Endothelial cell (in vitro differentiated cells): ENCODE measurements at places on chromosomes 16 and 17.

DNA sequence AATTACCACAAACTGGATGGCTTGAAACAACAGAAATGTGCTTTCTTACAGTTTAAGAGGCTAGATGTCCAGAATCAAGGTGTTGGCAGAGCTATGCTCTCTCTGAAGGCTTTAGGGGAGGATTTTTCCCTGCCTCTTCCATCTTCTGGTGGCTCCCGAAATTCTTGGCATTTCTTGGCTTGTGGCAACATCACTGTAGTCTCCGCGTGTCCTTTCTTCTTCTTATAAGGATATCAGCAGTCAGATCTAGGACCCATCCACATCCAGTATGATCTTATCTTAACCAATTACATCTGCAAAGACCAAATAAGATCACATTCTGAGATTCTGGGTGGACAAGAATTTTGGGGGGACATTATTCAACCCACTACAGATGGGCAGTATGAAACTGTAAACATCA is 119.2 kb upstream of the PMFBP1 start:
- DNase-seq, result no peak

GRCh38 chr17:67500261-67500660 is 123.2 kb downstream of the PITPNC1 start:
- DNase-seq, result no peak

- DNase-seq, result no peak
Measured at GRCh38 chr17:18959845-18960240, 7.9 kb downstream of the SLC5A10 start.

- DNase-seq, result no peak
Measured at GRCh38 chr16:49049191-49049590, 232.4 kb downstream of the CBLN1 start.

DNA sequence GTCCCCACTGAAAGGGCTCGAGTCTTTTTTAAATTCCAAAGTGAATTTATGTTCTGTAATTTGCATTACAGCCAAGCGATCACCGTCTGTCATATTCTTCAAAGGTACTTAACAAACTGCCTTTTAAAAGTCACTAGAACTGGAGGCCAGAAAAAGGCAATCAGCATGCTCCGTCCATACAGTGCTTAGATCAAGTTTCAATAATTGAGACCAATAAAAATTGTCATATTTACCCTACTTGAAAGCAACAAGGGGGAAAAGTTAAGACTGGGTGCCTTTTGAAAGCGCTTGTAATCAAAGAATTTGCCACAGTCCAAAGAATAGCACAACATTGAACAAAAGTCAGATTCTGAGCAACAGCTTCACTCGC is 9.0 kb upstream of the ZFHX3 start:
- DNase-seq, result no peak

- DNase-seq, result no peak
Measured at GRCh38 chr17:8469964-8470363, 34.3 kb downstream of the NDEL1 start.

DNA sequence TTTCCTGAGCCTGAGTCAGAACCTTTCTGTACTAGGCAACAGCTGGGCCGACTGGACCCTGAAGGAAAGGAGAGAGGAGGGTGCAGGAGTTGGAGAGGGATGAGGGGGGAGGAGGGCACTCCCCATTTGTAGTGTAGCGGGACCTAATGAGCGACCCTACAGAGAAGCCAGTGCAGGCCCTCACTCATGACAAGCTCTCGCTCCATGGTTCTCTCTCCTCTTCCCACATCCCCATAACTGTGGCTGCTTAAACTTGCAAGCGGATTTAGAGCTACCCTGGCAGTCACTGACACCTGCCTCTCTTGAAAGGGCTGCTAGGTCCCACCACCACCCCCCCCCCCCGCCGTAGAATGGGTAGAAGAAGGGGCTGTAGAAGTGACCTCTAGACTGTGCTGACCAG is 14.5 kb downstream of the NKD1 start:
- DNase-seq, result no peak

DNA sequence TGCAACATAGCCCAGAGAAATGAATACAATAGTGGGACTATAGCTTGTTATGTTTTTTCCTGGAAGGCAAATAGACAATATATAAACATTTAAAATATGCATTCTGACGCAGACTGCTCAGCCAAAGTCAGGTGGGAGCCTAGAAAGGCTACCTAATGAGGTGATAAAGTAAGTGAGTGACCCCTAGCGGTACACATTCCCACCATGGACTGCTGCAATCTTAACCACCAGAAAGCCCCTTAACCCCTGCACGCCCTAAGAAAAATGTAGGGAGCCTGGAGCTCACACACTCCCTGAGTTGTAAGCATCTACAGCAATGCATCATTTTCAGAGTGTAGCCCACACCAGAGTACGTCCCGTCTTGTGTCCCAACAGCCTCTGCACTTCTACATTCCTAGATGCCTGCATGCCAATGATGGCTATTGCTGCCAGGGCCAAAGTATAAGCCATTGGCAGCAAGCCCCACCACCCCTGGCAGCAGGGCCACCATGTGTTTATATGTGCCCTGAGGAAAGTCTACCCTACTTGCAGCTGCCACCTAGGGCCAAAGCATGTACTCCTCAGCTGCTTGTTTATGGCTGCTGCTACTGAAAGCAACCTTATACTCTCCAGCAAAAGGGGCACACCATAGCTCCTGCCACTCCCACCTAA is 127.6 kb downstream of the KIF2B start:
- peak; percentile 27 for DNase-seq

GRCh38 chr16:67013823-67014633 is 14.9 kb upstream of the CBFB start:
- DNase-seq, result peak; percentile 71

- DNase-seq, result no peak
Measured at GRCh38 chr16:74564451-74564984, 42.4 kb downstream of the GLG1 start.

GRCh38 chr16:66603537-66604375 is 748 bp upstream of the CMTM3 start:
- peak; percentile 65 for DNase-seq

GRCh38 chr16:11743308-11744074 is 834 bp upstream of the TXNDC11 start:
- peak; percentile 4 for DNase-seq

DNA sequence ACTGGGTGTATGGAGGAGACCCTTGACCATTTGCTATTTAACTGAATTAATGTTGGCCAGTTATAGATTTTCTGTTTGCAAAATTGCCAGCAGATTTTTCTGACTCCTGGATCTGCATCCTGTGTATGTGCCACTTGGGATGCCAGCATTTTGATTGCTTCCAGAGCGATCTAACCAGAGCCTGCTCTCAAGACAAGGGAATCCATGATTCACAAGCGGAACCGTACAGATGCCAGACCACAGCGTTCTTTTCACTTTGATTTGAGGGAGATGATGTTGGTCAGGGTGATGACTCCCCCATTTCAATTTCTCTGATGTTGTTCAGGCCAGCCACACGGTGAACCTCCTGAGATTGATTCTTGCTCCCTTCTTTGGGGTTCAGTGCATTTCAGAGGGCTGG is 228.7 kb downstream of the CDH13 start:
- no peak for DNase-seq

- DNase-seq, result no peak
Measured at GRCh38 chr16:58345574-58346354, 46.5 kb upstream of the GINS3 start.

- no peak for DNase-seq
Measured at GRCh38 chr16:12010388-12011251, 34.1 kb downstream of the SNX29 start.

DNA sequence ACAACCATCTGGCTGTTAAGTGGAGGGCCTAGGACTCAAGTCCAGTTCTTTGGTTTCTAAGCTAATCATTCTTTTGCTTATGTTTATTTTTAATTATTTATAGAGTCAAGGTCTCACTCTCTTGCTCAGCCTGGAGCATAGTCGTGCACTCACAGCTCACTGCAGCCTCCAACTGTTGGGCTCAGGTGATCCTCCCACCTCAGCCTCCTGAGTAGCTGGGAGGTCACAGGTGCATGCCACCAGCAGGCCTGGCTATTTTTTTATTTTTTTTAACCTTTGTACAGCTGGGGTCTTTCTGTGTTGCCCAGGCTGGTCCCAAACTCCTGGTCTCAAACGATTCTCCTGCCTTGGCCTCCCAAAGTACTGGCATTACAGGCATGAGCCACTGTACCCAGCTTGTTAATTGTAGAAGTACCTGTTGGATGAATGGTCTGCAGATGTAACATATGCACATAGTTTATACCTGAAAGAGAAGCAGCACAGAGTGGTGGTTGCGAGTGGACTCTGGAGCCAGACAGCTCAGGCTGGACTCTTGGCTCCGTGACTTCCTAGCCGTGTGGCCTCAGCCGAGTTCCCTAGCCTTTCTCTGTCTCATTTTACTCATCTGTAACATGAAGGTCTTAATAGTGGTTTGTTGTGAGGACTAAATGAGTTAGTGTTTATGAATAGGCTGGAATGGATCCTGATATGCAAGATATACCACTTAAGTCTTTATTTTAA is 337.5 kb downstream of the SNX29 start:
- DNase-seq, result no peak

DNA sequence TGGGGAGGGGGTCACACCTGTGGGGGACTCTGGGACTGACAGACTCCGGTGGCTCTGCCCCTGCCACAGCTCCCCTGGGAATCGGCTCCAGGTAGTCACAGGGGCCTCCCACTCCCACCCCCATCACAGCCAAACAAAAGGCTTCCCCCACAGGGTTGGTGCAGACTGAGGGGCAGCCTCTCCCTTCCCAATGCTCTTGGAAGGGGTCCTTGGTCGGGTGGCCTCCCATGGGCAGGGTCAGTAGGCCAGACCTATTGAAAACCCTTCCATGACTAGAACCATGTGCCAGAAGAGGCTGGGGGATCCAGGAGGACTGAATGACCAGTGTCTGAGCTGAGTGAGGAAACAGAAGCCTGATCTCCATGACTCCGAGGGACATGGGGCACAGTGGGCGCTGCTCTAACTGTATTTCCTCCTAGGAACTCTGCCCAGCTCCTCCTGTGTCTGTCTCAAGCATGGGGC is 28.6 kb downstream of the TK2 start:
- no peak for DNase-seq

DNA sequence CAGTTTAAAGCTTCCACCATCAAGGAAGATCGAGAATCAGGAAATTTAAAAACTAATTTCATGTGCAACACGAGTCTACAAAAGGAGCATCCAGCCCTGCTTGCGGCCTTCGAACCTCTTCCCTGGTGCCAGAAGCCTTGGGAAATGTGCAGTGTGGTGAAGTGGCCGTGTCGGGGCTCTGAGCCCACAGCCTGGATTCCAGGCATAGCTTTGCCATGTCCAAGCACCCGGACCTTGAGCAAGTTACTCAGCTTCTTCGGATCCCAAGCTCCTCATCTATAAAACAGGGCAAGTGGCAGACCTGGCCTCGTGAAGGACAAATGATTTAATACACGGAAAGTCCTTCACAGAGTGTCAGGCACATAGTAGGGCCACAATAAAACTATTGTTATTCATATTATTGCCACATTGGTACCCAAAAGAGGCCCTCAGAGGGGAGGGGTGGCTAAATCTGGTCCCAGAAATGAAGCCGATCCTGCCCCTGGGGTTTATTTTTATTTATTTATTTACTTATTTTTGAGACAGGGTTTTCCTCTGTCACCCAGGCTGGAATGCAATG is 34.8 kb downstream of the COTL1 start:
- DNase-seq, result no peak

DNA sequence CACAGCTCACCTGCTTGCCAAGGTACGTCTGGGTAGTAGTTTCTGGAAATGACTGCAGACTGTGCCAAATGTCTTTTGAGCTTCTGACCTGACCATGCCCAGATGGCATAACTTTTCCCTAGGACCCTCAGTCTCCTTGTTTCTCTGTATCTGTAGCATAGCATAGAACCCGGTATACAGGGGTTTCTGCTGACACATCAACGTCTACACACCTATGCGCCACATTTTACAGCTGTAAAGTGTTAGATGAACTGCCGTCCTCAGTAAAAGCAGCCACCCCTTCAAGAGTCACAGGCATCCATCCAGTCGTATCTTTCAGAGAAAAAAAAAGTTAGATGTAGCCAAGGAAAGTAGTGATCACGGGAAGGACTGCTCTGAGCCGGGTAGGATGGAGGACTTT is 17.4 kb downstream of the KCTD2 start:
- DNase-seq, result no peak

DNA sequence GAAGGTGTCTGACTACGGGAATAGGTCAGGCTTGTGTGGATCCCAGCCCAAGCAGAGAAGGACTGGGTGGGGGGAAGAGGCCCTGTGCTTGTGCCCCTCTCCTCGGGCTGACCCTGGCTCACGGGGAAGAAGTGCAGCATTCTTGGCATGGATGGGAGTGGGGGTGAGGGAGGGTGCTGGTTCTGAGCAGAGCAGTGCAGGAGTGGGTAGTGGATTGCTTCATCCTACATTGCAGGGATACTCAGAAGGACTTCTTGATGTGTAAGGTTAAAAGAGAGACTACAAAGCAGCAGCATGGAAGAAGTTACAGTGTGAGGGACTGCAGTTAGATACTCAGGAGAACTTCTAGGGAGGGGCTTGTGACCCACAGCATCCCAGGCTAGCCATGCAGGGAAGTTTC is 2.1 kb downstream of the ARHGAP23 start:
- no peak for DNase-seq

DNA sequence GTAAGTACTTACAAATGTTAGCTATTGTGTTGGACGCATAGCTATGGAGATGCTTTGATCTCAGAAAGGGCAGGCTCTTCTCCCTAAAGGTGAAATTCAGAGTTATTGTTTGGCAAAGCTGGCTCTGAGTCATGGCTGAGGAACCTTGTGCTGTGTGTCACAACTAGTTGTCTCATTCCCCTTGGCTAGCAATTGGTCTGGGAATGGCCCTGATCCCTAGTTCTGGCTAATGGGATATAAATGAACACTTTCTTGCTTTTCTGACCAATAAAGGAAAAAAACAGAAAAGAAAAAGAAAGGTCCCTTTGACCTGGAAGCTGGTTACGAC is 210.6 kb downstream of the MAP2K4 start:
- no peak for DNase-seq

GRCh38 chr16:8436931-8437330 is 153.4 kb downstream of the TMEM114 start:
- no peak for DNase-seq
